ENCODE measurements at places on chromosomes 12 and 14.

DNA sequence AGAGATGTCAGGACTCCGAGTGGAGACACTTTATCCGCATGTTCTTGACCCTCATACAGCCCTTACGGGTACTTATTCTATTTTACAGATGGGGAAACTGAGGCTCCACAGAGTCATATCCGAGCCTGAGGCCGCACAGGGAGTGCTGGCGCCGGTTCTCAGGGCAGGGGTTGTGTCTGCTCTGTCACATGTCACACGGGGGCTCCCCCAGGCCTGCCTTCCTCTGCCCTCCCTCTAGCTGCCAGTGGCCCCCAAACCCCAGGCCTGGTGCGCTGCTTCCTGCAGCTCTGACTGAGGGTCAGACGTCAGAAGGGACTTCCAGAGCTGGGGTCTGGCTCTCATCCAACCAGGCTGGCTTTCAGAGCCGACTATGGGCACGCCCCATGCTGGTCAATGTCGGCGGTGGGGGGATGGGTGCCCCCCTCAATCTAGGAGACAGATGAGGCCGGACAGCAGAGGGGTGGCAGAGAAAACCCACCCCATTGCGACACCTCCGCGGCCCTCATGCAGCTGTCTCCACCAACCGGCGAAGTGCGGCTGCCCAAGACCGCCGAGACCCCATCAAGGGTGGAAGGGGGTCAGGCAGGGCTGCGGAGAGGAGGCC lies 811 bp upstream of the INF2 start:
- H3K4me3 ChIP-seq: no peak overlapping the region
- no peaks in the 10 kb centered on the region for H3K27me3 ChIP-seq
- peaks cover 20% of the 10 kb centered on the region for H3K4me1 ChIP-seq
- DNase-seq: no peak

DNA sequence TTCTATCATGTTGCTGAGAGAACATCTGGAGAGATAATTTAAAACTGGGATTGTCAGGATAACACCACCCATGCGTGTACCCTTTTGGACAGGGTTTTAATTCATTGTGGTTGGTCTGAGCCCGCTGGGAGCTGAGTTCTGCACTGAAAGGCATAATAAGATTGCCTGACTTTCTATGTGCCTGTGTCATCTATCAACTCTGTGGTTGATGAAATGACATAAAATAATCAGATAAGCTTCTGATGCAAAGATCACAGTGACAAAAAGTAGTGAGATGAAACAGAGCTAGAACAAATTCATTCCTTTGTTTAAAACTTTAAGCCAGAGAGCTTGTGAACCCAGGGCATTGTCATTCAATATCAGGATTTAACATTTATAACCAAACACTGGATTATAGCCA lies 98.7 kb downstream of the BBS10 start:
- H3K27me3 ChIP-seq: no peaks in the 10 kb centered on the region
- no peak overlapping the region for H3K27ac ChIP-seq
- no peak overlapping the region for H3K4me3 ChIP-seq
- H3K4me1 ChIP-seq: peaks cover 24% of the 10 kb centered on the region
- H3K36me3 ChIP-seq: no peaks in the 10 kb centered on the region

- no peak overlapping the region for H3K4me3 ChIP-seq
- no peak for DNase-seq
- H3K36me3 ChIP-seq: peaks cover 22% of the 10 kb centered on the region
Measured at GRCh38 chr12:7102582-7102981, 6.4 kb downstream of the C1RL start.

- DNase-seq: no peak
- H3K4me3 ChIP-seq: no peak overlapping the region
- no peaks in the 10 kb centered on the region for H3K27me3 ChIP-seq
- H3K4me1 ChIP-seq: no peaks in the 10 kb centered on the region
- no peak overlapping the region for H3K27ac ChIP-seq
Measured at GRCh38 chr12:105158876-105159275, 51.3 kb downstream of the WASHC4 start.

DNA sequence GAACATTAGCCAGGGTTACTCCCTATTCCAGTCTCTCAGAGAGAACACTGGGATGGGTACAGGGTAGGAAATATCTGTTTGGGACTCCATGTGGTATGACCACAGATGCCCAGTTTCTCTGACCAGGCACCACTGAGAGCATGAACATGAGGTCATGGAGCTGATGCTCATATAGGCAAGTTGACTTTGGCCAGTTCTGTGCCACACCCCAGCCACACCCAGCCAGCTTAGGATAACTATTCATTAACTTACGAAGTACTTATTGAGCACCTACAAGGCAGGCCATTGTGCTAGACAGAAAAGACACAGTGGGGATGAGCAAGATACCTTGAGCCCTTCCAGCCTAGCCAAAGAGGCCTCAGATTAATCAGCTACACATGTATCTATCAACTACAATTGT lies 262.5 kb downstream of the DPF3 start:
- no peaks in the 10 kb centered on the region for H3K36me3 ChIP-seq
- no peak overlapping the region for H3K4me3 ChIP-seq
- H3K27ac ChIP-seq: no peak overlapping the region
- H3K27me3 ChIP-seq: no peaks in the 10 kb centered on the region

GRCh38 chr12:131836193-131836592 lies 8.0 kb downstream of the MMP17 start:
- DNase-seq: no peak
- no peak overlapping the region for H3K27ac ChIP-seq
- no peaks in the 10 kb centered on the region for H3K4me1 ChIP-seq
- H3K27me3 ChIP-seq: no peaks in the 10 kb centered on the region
- H3K36me3 ChIP-seq: no peaks in the 10 kb centered on the region

DNA sequence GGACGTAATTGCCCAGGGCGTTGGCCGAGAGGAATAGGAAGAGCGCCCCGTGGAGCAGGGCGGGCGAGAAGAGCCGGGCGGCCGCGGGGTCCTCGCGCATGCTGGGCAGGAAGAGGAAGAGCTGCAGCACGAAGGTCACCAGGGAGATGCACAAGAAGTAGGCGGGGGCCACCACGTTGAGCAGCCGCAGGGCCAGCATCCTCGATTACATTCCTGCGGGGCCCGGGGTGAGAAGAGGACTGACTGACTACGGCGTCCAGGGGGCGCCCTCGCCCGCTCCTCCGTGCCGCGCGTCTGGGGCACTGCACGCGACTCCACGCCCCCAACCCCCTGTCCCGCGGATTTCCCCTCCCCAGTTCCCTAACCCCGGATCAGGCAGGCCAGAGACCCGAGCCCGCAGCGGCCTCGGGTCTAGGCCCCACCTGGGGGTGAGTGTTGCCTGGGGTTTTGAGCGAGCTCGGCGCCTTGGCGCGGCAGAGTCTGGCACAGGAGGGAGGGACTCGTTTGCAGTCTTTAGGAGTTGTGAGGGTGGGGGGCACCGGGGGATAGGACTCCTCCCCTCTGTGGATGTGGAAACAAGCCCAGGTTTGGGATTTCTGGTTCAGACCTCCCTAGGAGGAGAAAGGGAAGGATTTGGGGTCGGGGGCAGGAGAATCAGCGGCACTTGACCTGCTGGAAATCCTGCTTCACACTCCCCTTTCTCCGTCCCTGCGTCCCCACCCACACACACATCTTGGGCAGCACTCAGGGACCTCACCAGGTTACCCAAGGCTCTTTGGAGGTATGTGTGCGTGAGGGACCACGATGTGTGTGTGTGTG lies 1.8 kb downstream of the ZDHHC22 start:
- H3K36me3 ChIP-seq: no peaks in the 10 kb centered on the region
- peak; percentile 87 for DNase-seq
- H3K4me1 ChIP-seq: peaks cover 4% of the 10 kb centered on the region
- H3K27ac ChIP-seq: no peak overlapping the region
- H3K4me3 ChIP-seq: no peak overlapping the region

- no peak for DNase-seq
- H3K4me3 ChIP-seq: no peak overlapping the region
- no peaks in the 10 kb centered on the region for H3K27me3 ChIP-seq
Measured at GRCh38 chr14:33716921-33717320, 234.0 kb downstream of the EGLN3 start.

DNA sequence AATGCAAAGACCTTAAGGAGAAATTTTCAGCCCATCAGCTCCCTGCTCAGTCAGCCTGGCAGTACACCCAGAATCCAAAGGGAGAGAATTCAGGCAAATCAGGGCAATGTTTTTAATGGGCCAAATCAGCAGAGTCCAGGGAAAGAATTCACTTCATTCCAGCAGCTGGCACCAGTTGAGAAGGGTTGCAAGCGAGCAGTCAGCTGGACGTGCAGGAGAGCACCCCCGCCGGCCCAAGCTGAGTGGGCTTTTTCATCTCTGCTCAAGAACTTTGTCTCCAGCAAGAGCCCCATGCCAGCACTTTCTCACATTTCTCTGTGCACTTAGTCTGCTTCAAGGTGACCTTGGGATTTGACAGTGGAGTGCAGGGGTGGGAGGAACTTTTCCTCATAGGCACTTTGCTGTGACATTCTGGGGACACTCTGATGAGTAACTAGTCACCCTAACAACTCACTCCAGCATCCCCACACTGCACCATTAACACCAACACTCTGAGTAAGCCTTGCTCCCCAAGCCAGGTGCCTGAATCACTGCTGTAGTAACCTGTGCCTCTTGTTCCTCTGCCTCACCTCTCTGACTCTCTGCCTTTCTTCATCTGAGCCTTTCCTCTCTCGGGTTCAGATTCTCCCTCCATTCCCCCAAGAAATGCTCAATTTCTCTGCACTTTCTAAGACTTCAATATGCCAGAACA lies 2.2 kb downstream of the ENDOU start:
- peaks cover 71% of the 10 kb centered on the region for H3K4me1 ChIP-seq
- DNase-seq: no peak
- H3K4me3 ChIP-seq: no peak overlapping the region
- H3K27ac ChIP-seq: peak overlapping the region; percentile 97

DNA sequence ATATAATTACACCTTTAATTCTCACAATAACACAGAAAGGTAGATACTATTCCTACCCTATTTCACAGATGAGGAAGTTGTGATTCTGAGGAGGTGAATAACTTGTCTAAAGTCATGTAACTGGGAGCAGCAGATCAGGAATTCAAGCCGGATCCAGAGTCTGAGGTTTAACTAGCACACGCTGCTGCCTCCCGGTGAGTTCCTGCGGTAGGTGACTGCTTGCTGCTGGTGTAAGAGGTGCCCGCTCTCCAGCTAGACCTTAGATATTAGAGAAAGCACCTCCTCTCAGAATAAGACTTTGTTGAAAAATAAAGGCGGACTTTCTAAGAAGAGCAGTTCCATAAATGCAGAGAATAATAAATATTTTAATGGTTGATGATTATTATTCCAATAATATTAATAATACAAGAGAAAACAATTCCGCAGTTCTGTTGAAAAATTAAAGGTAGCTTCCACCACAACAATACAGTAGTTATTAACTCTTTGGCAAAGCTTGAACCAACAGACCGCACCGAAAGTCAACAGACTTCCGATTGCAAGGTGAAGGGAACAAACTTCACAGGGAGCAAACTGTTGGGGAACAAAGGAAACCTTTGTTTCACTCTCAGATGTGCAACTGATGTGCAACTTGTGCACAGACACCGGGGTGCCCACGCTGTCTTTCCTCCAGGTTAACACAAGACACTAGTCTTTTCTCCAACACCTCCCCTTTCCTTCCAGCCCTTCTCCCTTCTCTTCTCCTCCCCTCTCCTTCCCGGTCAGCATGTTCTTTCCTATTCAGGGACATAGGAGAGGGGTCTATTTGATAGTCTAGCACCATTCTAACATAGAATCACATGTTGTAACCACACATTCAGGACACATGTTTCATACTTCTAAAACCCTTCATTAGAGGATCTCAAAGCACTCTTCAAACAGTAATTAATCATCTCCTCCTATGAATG lies 73.2 kb upstream of the EGLN3 start:
- H3K27ac ChIP-seq: no peak overlapping the region
- no peaks in the 10 kb centered on the region for H3K27me3 ChIP-seq
- H3K36me3 ChIP-seq: no peaks in the 10 kb centered on the region
- H3K4me1 ChIP-seq: peaks cover 8% of the 10 kb centered on the region
- DNase-seq: no peak
- H3K4me3 ChIP-seq: no peak overlapping the region

DNA sequence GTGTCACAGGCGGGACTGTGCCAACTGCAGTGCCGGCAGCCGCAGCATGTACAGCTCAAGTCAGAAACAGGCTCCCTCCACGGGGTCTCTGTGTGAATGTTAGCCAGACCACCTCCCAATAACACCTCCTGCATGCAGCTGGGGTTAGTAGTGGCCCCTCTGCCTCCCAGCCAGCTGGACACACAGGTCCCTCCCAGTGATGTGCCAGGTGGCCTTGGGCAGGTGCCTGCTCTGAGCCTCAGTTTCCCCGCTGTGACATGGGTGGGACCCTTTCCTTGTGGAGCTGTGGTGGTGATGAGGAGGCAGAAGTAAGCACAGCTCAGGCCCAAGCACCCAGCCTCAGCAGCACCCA lies 139.9 kb downstream of the ADGRD1 start:
- no peak for DNase-seq
- H3K4me1 ChIP-seq: no peaks in the 10 kb centered on the region
- no peak overlapping the region for H3K4me3 ChIP-seq
- H3K27ac ChIP-seq: no peak overlapping the region
- no peaks in the 10 kb centered on the region for H3K27me3 ChIP-seq

- H3K4me1 ChIP-seq: no peaks in the 10 kb centered on the region
- H3K36me3 ChIP-seq: no peaks in the 10 kb centered on the region
- no peak overlapping the region for H3K4me3 ChIP-seq
- no peaks in the 10 kb centered on the region for H3K27me3 ChIP-seq
- no peak for DNase-seq
Measured at GRCh38 chr12:43097471-43097870, 454.5 kb downstream of the ADAMTS20 start.

DNA sequence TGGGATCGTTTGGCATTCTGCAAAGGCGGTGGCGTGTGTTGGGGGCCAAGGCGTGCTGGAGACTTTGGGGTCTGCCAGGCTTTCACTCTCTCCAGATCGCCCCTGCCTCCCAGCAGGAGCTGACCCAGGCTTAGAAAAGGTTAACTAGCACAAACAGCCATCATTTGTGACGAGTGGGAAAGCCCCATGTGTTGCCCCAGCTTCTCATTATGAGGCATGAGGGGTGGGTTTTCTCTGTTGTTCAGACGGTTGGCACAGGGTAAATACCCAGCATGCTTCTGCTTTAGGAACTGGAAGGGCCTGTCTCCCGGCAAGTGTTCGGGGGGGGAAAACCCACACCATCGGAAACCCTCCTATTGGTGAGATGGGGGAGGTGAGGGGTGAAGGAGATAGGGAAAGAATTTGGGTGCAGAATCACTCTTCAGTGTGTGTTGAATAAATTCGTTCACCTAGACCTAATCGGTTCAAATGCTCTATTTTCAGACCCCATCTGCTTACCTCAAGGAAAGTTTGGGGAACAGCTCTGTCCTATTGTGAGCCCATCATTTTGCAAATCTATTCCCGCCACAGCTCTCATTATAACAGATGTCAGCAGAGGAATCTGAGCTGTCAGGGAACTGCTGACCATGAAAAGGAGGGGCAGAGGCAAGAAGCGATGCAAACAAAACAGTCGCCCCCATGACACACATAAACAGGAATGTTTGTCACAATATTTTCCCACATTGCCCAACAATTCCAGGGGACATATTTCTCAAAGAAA lies 34.7 kb upstream of the C12orf42 start:
- no peaks in the 10 kb centered on the region for H3K4me1 ChIP-seq
- DNase-seq: no peak
- H3K27ac ChIP-seq: no peak overlapping the region
- no peak overlapping the region for H3K4me3 ChIP-seq
- no peaks in the 10 kb centered on the region for H3K36me3 ChIP-seq
- no peaks in the 10 kb centered on the region for H3K27me3 ChIP-seq

Measured in Karpas-422 (cell line).